ENCODE measurements at places on chromosomes 3 and 15.

GRCh38 chr3:16181361-16181760 is 6.9 kb downstream of the GALNT15 start:
- no peak for DNase-seq

DNA sequence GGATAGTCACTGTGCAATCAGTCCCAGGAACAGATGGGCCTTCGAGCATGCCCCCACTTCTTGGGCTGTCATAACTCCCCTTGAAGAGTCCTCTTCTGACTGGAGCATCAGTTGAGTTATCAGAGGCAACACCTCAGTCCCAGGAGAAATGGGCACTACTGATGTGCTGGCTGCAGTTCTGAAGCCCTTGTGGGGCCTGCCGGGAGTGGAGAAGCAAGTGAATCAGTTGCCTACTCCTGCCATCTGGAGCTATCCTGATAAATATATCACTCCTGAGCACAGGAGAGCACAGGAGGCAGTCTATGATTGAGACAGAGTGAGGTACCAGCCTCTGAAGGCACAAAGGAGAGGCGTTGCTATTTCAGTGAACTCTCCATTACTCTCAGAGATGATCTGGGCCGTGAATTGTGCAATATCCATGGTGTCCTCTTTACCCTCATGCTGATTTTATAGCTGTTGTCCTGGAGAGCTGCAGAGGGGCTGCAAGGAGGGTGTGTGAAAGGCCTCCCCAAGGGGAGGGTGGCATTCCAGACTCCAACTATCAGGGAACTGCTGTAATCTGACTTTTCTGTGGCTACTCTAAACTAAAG is 344.2 kb upstream of the ROPN1 start:
- DNase-seq = no peak

- DNase-seq = no peak
These were observed 40.2 kb downstream of the LRRK1 start for GRCh38 chr15:100959066-100960050.

DNA sequence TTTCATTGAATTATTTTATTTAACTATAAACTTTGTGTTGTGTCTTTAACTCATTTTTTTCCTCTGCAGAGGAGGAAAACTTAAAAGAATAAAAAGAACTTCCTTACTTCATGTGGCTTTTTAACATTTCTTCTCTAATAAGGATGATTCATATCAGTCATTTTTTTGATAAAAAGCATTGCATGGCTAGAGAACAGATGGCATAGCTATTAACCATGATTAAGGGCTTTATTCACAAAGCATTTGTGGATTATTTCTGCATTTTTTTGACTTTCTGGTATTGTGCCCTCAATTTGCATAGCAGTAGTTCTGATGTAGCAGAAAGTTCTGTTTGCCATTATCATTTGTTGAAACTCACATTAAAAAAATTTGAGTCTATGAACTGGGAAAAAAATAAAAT is 540.8 kb downstream of the SI start:
- DNase-seq = no peak

DNA sequence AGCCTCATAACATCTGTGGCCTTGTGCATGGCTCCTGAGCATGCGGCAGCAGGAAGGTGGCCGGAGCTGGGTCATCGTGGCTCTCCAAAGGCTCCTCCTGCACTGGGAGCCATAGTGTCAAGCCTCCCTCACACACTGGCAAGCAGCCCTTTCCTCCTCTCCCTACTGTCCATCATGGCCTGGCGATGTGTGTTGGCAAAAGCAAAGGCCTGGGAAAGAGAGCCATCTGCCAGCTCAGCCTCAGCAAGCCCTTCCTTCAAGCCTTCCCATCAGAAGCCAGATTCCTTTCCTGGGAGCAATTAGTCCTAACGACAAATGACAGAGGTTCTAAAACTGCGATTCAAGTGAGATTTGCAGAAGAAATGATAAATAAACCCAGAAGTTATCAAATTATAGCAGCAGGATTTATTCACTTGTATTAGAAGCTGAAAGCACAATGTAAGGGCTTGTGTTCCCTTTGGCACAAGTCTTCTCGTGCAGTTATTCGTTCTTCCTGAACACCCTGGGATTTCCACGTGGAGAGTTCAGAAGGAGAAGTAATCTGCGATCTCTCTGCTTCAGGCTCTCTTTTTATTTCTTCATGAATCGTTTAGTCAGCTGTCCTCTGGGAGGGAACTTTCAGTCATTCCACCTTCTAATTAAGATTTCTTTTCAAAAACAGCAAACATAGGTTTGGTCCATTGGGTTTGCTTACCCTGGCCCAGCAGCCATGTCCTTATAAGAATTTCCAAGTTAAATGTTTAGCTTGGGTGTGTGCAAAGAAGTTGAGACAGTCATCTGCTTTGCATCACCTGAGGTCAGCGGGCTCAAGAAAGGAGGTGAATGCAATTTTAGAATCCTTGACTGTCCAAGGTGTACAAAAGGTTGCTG is 110.3 kb upstream of the TMC3 start:
- no peak for DNase-seq

DNA sequence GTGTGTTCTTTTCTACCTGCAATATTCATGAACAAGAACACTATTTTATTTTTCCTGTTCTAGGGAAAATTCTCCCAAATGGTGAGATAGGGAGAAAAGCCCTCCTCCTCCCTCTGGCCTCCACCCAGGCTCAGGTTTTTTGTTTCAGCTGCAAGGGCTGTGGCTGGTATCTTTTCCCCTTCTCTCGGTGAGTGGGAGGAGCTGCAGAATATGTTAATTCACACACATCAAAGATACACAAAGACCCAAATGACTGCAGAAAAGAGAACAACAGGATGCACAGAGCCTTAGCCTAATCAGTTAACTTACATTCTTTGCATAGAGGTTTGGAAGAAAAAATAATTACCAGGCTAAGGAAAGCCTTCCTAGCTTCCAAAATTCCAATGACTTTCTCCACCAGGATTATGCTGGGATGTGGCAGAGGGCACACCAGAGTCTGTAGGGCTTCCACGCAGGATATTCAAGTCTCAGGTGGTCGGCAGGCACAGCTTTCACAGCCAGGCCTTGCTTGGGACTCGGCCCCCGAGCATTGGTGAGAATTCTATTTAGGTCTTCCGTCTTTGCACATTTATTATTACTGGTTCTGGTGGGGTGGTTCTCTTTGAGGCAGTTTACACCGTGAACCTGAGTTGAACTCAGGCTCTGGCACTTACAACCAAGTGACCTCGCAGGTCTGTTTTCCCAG is 64.9 kb downstream of the ABHD5 start:
- peak; percentile 21 for DNase-seq

DNA sequence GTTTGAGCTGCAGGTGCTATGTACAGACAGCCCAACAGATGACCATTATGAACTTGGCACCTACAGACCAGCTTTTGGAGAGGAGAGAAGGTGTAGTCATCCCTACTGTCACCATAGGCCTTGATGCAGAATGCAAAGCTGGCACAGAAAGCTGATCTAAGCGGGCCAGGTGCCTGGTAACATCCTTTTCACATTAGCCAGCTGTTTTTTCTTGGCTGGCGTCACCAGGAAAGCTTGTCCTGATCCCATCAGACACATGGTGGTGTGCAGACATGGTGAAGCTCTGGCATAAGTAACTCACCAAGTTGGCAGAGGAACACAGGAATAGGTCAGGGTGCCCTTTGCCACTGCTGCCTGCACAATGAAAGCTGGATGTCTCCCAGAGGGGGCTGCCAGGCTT is 97.2 kb upstream of the MB21D2 start:
- no peak for DNase-seq

- DNase-seq = no peak
These were observed 213.2 kb upstream of the IL12A start for GRCh38 chr3:159775372-159775961.

- no peak for DNase-seq
These were observed 121.4 kb upstream of the MEIS2 start for GRCh38 chr15:37221671-37222145.

DNA sequence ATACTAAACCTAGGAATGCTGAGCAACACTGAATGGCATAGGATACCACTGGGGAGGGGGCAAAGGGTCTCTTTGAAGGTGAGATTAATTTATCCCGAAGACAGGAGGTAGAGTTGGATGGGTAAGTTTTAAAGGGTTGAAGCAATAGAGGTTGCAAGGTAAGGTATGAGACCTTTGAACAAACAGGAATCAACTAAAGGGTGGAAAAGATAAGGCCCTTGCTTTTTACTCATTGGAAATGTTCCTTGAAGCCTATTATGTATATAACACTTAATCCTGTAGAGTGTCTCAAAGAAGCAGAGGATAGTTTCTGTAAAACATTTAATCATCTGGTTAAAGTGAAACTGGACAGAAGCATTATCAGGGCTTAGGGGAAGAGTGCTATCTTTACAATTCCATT is 5.7 kb downstream of the ABHD5 start:
- DNase-seq = no peak

DNA sequence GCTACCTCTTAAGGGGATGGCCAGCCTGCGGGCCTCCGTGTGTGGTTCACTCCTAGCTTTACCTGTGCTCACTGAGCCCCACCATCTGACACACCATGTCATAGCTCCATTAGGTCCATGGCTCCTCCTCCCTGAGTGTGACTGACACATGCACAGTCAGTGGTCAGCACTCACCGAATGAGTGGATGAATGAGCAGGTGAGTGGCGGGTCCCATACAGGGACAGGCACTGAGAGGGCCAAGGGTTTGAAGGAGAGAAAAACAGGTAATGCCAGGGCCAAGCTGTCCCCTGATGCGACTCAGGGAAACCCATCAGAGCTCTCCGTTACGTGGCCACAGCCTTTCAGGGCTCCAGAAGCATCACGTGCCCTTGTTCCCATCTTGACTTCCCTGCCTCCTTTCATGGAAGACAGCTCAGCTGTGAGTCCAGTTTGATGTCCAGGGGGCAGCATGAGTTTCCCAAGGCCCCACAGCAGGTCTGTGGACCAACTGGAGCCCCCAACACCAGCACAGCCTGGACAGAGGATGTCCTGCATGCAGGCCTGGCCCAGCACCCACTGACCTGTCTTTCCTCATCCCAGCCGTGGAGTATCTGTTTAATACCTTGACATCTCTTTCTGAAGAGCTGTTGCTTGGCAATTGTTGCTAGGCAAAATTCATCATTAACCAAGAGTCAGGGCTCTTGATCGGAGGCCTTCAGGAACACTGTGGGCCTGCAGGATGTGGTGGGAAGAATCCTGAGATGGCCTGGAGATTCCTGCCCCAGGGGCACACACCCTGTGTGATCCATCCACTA is 84.4 kb downstream of the PLXNA1 start:
- no peak for DNase-seq

DNA sequence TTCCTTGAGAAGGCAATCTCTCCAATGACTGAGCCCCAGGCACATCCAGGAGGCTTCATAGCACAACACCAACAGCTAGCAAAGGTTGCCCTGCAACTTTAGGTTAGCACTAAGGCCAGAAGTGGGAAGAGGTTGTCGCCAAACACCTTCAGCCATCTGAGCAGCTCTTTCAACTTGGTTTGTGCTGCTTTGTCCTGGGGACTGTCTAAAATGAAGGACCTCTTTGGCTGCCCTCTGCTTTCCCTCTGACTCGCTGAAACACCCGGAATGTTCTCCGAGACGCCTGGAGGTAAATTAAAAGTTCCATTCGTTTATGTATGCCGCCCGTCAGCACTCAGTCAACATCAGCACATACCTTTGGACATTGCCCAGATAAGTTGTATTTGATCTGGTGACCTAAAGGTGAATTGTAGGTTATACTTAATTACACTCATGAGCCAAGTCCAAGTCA is 121.2 kb upstream of the NR2F2 start:
- no peak for DNase-seq

DNA sequence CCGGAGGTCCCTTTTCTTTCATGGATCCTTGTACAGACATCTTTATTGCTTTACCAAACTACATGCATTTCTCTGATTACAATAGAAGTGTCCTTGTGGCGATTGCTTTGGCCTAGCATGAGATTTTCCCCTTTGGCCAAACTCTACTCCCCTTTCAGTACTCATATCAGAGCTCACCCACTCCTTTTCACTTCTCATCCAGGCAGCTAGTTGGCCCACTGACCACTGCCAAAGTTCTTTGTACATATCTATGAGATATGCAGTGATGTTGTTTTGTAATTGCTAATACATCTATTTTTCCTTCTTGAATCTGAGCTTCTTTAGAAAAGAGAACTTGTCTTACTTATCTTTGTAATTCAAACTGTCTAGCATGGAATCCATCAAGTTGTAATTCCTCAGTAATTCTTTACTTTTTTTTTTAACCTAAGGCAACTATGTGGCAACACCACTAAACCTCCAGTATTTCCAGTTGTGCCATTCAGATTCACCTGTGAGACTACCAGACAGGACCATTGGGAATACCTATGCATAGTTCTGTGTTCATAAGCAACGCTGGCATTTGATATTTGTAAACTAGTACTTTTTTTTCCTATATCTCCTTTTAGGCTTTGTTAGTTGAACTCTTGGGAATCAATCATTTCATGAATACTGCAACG is 39.2 kb downstream of the AADACL2 start:
- DNase-seq = no peak

GRCh38 chr3:132879656-132880055 is 157.4 kb upstream of the NPHP3 start:
- DNase-seq = no peak

DNA sequence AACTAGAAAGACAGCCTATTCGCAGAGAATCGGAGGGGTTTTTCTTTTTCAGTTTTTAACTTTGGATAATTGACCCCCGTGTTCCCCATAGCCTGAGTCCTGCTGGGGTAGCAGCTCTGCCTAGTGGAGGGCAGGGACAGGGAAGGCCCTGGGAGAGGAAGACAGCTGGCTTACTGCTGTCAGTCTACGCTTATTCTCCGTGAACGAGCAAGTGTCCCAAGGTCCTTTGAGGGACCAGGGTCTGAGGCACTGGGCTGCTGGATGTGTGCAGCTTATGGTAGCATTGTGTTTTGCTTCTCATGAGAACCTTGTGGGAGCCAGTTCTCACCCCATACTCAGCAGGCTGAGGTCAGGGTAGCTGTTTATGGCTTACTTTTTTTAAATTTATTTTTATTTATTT is 3.0 kb downstream of the LIMD1 start:
- no peak for DNase-seq

- no peak for DNase-seq
These were observed 10.2 kb upstream of the TMEM212 start for GRCh38 chr3:171832989-171833388.

Data from activated CD4-positive, alpha-beta T cell treated with anti-CD3 and anti-CD28 coated beads, Interleukin-2, amount 50 U/mL, for 24 hours (primary cell).